ENCODE measurements at places on chromosomes 7 and 10.

DNA sequence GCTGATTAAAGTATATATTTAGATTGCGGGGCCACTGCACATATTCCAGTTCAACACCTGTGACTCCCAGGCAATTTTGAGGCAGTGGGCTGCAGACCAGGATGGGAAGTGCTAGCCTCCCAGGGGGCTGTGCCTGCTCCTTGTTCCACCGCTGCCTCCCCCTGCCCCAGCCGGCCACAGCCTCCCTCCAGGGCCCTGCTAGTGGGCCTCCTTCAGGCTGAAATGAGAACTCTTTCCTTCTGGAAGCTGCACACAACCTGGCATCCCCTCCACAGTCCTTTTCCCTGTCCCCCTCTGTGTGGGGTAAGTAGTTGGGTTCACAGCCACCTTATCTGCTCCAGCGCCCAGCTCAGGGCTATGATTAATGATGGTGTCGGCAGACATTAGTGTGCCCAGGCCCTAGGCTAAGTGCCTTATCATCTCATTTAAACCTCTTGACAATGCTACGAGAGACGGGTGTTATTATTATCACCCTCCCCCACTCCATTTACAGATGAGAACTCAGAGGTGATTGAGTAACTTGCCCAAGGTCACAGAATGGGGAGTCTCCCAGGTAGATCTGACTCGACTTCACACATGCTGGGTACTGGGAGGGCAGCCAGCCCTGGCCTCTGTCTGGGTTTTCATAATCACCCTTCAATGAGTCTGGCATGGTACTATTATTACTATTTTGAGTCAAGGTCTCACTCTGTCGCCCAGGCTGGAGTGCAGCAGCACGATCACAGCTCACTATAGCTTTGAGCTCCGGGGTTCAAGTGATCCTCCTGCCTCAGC, 10.8 kb upstream of the SFRP5 start:
- DNase-seq = no peak

- DNase-seq = no peak
Measured at GRCh38 chr7:22319424-22320403, 37.2 kb downstream of the RAPGEF5 start.

- no peak for DNase-seq
Measured at GRCh38 chr7:94649450-94649849, 6.5 kb downstream of the SGCE start.

DNA sequence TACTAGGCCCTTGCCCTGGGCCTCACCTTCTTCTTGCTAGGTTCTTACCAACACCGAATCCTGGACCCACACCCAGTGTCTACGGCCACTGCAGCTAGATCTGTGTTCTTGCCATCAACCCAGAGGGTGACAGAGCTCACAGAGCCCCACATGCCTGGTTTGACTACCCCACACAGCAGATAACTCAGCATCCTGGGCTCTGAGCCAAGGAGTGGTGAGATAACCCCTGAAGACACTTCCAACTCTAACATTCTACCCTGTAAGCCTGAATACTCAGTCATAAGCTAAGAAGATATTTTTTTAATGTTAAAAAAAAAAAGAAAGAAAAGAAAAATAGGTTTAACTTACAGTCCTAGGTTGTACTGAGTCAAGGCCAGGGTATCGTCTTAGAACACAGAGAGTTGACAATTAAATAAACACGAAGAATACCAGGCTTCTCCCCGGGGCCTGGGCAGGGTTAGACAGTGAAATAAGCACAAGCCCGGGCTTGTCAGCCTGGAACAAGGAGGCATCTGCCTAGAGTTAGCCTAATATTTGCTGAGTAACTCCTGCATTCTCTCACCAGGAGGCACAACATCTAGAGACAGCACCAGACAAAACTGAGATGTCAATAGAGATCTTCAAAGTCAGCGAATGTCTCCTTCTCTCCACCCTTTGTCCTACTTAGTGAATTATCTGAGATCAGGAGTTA, 556.5 kb upstream of the LRRN3 start:
- no peak for DNase-seq

DNA sequence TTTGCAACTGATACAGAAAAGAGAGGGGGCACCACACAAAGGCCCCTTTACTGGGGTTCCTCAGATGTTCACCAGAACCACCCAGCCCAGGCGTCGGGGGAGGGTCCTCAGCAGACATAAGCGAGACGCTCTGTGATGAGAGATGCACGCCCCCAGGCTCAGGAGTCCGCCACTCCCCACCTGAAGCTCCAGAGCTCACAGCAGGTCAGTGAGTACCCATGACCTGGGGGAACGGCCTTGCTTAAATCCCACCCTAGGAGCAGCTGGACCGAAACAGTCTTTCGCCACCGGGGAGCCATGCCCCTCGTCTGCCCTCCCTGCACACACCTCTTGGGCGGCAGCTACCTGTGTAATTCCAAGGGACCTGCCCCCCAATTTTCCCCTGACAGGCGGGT, 2.8 kb downstream of the CRYGN start:
- DNase-seq = no peak

DNA sequence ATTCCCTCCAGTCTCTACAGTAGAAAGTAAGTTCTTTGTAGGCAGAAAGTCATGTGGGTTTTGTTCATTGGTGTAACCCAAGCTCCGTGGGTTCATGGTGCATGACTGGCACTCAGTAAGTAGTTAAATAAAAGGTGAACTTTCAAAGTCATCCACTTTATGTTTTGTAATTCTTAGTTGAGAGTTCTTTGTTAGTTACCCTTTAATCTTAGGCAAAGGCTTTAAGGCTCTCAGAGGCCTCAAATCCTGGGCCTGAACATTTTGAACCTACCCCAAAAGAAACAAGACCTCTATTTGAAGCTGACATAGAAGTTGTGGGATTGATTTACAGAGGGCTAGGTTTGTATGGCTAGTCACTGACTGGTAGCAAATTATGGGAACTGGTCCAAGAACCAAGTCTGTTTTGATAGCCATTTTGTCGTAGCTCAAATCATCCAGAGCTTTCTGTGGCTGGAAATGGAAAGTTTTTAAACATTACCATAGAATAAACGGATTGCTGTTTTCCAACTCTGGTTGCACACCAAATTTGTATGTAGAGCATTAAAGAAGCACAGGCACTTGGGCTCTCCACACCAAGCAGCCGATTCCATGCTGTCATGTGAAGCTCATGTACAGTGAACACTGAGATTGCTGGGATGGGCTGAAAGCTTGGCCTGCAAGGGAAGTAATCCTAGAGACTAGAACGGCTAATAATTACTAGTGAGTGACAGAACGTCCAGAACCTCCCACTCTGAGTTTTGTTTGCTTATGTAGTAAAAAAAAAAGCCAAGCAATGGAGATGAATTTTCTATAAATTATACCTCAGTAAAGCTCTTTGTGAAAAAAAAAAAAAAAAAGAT, 53.5 kb downstream of the DENND11 start:
- DNase-seq = no peak

DNA sequence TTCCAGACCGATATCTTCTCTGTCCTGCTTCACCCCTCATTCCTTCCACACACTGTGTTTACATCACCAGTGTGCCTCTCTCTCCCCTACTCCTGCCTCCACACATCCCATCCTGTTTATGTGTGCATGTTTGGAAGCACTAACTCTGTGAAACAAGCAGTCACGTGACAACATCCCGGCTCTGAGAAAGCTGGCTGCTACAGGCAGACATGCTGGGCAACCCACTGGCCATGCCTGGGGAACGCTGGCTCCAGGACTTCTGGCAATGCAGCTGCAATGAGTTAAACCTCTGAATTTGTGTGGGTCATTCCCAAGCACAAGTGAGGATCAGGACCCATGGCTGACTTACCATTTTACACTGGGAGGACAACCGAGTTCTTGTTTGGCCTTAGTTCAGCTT, 74.0 kb downstream of the WNT2 start:
- no peak for DNase-seq

DNA sequence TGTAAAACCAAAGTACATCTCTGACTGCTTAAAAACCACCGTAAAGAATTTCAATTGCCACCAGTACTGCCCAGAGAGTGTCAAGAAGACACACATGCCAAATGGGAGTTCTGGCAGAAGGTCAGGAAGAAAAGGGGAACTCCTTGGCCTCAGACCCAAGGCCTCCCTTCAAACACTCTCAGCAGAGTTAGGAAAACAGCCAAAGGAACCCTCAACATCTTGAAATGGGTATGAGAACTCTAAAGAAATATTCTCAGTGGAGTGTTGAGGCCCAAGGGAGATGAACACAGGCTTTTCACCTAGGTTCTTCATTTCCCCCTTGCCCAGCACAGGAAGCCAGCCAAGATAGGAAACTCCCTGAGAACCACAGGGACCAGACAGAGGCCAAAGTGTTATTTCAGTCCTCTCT, 96.1 kb upstream of the ASAH2 start:
- no peak for DNase-seq

DNA sequence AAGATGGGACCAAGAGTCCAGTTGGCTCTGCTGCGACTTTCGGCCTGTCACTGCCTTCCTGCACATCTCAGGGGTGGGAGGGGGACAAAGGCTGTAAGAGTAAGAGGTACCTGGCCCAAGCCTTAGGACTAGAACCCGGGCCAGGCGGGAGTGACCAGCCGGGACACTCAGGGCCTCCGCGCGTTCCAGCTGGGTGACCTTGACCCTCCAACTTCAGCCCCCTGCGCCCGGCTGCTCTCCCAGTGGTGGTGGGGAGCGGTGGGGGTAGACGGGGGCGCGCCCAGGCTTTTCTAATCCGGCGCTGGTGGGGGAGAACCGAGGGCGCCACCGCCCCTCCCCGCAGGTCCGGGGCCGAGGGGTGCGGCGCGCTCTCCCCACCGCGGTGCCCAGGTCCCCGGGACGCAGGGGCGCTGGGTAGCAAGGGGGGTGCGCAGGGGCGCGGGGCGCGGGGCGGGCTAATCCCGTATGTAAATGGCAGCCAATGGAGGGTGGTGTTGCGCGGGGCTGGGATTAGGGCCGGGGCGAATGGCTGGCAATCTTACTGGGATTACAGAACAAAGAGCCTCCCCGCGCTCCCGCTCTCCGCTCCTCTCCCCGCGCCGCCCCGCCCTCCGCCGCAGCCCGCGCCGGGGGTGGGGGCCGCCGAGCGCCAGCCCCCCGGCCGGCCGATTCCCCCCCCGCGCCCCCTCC, at the start of gene GTF2IRD1:
GTF2IRD1 (plus strand) TSS at position 585 of the 690 bp plus-strand sequence. CDS start 54,175 bp downstream, outside the sequence.
- DNase-seq = peak; percentile 56

DNA sequence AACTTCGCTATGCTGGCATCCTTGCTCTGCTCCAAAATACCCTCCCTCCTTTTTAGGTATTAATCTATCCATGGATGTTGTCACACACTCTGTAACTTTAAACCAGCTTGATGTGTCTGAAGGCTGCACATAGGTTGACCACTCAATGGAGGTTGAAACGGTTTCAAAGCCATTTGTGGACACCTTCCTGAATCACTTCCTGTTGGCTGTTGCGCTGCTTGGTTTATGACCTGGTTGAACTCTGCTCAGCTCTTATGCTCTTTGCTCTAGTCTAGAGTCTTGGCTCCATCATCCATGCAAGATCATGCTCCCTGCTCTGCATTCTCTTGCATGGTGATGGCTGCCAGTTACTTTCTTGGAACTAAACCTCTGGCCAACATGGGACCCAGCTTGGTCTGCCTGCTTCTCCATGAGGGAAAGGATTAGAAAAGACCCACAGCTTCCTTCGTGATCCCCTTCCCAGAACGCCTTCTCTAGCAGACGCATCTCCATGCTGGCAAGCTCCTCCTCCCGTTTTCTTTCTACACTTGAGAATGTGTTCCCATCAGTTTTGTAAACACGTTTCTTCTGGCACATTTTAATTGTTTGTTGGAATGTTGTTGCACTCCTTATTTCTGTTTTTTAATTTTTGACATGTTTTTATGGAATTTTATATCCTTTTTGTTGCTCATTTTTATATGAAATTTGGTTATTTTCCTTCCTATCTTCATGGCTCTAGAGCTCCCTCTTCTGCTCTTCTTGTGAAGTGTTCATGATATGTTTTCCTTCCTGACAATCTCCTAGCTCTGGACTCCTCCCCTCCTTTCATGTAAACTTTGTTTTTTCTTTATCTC, 149.8 kb downstream of the XPNPEP1 start:
- no peak for DNase-seq

GRCh38 chr10:71366690-71367089, 30.0 kb upstream of the CDH23 start:
- no peak for DNase-seq

- DNase-seq = no peak
Measured at GRCh38 chr10:114403541-114404161, 651 bp downstream of the AFAP1L2 start.

DNA sequence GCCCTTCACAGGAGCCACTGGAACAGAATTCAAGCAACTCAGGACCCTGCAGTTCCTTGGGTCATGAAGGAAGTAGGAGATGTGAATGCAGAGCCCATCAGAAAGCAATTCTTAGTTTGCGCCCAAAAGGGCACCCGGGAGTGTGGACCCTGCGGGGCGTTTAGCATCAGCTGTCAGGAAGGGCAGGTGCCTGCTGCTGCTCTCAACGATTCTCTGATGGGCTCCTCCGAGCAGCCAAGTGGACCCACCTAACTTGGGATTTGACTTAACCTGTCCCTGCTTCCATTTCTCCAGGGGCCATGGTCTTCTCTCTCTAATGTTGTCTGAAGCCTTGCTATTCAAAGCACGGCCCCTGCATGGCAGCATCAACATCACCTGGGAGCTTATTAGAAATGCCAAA, 17.1 kb downstream of the CPA5 start:
- DNase-seq = no peak

DNA sequence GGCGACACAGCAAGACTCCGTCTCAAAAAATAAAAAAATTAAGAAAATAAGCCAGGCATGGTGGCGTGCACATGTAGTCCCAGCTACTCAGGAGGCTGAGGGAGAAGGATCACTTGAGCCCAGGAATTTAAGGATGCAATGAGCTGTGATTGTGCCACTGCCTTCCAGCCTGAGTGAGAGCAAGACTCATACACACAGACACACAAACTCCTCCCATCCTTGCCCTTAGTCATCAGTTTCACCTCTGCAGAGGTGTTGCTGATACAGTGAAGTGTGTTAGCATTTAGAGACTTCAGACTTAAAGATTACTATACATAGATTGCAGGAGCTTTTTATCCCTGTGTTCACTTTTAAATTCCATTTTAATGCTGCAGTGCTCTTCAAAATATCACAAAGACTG, 5.5 kb upstream of the H2AZ2 start:
- no peak for DNase-seq

- DNase-seq = no peak
Measured at GRCh38 chr7:95470452-95470851, 15.3 kb upstream of the ASB4 start.

GRCh38 chr7:129055294-129055816, 444 bp upstream of the TNPO3 start:
- DNase-seq = no peak

All from activated CD4-positive, alpha-beta T cell treated with anti-CD3 and anti-CD28 coated beads, Interleukin-2, amount 50 U/mL, for 1 hour (primary cell).